Tongue (tissue), 3 donors: ENCODE measurements at places on chromosomes 4 and X. TPM values are rescaled to one million over a fixed set of nuclear protein-coding genes. Genes with fewer than 3 reads are reported as not detected.

The OPRPN gene
- total RNA-seq = not detected

The AADAT gene
- total RNA-seq = 7.3 TPM

The ATP1B4 gene
- 367 TPM for total RNA-seq

The SUPT20HL2 gene
- total RNA-seq = not detected

The MAGEC1 gene
- total RNA-seq = not detected

The DNAAF6 gene
- not detected for total RNA-seq

The CXCL11 gene
- total RNA-seq = not detected

The SRPX2 gene
- total RNA-seq = 30.4 TPM

The SMIM31 gene
- not detected for total RNA-seq

The IL1RAPL2 gene
- 7.8 TPM for total RNA-seq

The SPIN2B gene
- total RNA-seq = 8.4 TPM

The PPBP gene
- total RNA-seq = 2.9 TPM

The DNASE1L1 gene
- 49.2 TPM for total RNA-seq

DNA sequence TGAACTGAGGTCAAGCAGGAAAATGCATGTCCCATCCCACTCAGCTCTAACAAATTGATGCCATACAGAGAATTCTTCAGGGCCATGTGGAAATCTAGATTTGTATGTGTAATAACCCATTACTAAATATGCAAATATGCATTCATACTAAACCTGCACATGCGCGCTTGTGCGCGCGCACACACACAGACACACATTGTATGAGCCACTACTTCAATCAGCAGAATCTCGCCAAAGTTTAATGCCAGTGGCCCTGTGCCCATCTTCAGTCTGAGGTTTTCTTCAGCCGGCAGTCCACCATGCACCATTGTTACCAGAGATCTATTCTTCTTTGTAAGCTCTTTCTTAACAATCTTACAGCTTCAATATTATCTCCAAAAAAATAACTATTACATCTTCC is 276.4 kb downstream of the PDGFC start:
- DNase-seq = no peak

GRCh38 chr4:87005690-87006425 is 71.0 kb downstream of the AFF1 start:
- no peak for DNase-seq

DNA sequence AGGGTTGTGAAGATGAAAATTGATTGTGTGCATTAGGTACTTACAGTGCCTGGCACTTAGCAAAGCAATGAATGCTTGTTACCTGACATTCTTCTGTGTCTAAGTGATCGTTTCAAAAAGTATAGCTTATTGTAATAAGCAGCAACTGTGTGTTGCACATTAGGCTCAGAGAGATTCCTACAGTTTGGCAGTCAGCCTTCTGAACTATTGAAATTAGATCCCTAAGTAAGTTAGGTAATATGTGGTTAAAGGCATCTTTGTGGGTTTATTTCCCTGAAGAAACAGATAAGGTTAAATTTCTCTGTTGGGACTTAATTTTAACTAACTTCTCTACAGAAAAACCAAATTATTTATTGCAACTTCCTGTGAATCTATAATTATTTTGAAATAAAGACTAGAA is 93.4 kb downstream of the REPS2 start:
- no peak for DNase-seq

- DNase-seq = no peak
Measured at GRCh38 chrX:138648568-138648967, 62.9 kb downstream of the FGF13 start.

DNA sequence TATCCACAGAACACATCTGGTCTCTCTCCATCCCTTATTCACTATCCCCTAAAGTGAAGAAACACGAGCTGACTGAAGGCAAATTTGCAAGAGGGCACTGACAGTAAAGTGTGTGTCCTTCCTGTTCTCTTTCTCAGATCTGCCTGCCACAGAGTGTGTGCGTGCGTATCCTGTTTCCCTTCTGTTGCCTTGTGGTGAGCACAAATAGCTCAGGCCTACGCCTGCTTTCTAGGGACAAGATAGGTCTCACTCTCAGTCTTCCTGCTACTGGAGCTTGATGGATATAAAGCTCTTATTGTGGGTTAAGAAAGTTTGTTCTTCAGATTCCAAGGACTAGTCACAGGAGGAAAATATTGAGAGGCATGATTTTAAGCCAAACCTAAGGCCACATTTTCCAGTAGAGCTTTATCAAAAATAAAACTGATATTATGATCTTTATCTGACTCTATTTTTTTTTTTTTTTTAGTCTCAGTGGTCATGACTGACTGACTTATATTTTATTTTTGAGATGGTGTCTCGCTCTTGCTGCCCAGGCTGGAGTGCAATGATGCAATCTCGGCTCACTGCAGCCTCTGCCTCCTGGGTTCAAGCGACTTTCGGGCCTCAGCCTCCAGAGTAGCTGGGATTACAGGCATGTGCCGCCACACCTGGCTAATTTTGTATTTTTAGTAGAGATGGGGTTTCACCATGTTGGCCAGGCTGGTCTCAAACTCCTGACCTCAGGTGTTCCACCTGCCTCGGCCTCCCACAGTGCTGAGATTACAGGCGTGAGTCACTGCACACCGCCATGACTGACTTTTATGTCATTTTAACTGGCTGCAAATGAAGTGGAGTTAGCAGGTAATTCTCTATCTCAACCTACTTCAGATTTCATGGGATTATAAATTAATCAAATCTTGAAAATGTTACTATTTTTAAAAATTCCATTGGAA is 140.3 kb upstream of the SH3RF1 start:
- peak; percentile 79 for DNase-seq

- peak; percentile 12 for DNase-seq
Measured at GRCh38 chrX:15373976-15374375, 10.2 kb downstream of the VEGFD start.

- DNase-seq = peak; percentile 73
Measured at GRCh38 chrX:155027509-155028066, 944 bp downstream of the FUNDC2 start.

DNA sequence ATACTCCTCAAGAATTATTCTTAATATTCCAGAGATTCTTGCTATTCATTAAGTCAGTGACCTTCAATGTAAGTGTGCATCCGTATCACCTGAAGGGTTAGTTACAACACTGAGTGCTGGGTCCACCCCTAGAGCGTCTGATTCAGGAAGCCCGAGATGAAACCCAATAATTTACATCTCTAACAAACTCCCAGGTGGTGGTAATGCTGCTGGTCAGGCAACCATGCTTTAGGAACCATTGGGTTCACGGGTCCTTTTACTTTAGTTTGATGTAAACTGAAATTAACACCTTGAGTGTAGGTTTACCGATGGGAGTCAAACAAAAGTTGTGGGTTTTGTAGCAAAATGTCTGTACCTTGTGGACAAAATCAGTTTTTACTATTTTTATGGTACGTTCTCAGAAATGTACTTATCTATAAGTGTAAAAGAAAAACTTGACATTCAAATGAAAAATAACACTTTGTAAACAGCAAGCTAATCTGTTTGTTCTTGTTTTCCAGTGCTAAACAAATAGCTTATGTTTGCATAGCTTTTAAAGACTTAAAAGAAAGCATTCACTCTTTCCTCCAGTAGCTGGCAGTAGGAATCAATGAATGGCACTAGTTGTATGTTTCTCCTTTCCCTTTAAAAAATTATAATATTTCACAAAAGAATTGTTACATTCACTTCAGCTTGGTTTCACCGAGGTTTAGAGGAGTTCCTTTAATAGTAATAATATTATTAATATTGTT is 32.7 kb downstream of the ACE2 start:
- peak; percentile 2 for DNase-seq

GRCh38 chr4:127920521-127920920 is 39.8 kb downstream of the PLK4 start:
- DNase-seq = no peak

DNA sequence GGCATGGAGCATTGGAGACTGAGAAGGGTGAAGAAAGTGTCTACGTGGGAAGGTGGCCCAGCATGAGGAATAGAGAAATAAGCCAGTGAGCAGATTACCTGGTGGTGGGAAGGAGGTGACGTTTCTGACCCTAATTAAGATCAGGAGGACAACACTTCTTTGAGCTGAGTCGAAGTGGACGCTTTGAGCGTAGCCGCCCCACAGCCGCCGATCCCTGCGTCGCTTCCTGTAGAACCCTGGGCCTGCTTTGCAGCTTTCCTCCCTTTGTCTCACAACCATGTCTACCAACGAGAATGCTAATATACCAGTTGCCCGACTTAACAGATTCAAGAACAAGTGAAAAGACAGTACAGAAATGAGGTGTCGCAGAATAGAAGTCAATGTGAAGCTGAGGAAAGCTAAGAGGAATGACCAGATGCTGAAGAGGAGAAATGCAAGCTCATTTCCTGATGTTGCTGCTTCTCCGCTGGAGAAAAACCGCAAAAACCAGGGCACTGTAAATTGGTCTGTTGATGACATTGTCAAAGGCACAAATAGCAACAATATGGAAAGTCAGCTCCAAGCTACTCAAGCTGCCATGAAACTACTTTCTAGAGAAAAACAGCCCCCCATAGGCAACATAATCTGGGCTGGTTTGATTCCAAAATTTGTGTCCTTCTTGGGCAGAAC is 6.4 kb upstream of the ANTXR2 start:
- DNase-seq = no peak

DNA sequence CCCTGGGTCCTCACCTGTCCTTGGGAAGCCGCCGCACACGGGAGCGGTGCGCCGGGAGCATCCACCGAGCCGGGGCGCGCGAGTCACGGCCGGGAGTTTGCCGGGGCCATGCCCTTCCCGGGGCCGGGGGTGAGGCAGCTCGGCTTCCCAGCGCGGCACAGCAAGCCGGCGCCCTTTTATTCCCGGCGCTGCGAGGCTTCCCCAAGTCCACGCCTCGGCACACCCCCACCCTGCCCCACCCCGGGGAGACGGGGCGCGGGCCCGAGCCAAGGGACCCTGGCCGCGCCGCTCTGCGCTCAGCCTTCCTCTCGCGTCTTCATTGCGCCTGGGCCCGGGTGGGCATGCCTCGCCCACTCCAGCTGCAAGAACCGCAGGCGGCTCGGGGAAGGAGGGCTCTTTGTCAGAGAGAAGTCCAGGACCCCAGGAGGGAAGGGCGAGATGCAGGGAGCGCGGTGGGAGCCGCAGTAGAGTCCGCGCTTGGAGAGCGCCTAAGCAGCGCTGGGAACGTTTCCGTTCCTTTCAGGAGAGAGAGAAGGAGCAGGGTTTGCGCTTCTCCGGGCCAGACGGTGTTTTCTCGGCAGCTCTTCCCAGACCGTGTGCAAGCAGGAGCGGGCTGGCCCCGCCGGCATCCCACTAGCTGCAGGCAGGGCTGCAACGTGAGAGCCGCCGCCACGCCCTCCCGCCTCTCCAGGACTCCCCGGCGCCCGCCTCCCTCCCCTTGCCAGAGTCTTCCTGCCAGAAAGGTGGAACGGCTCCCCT is at the start of gene MXRA5:
TSS of gene MXRA5 (minus strand) at position 152 of the 759 bp plus-strand sequence. CDS start 2,819 bp downstream, outside the sequence.
- peak; percentile 66 for DNase-seq

- no peak for DNase-seq
Measured at GRCh38 chrX:124863303-124863702, 456.4 kb upstream of the TEX13C start.

GRCh38 chr4:137677863-137678262 is 145.6 kb upstream of the PCDH18 start:
- no peak for DNase-seq

DNA sequence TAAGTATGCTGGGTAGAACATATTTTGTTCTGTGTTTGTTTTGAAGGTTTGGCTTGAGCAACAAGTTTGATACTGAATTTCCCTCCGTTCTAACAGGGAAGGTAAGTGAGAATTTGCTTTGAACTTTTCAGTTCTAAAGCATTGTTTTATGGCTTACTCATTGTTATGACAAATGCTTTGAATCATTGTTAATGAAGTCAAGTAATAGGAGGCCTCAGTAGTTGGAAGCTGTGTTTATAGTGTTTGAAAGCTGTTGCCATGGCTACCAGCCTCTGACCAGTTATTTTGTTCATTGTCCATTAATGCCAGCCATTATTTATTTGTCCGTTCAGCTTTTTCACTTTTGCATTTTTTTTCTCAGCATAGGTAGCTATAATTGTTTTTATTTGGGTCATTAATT is 14.4 kb downstream of the CHIC1 start:
- no peak for DNase-seq

GRCh38 chrX:153871451-153871850 is 14.5 kb downstream of the L1CAM start:
- DNase-seq = no peak

GRCh38 chrX:7680181-7680580 is 162.8 kb upstream of the VCX start:
- no peak for DNase-seq

DNA sequence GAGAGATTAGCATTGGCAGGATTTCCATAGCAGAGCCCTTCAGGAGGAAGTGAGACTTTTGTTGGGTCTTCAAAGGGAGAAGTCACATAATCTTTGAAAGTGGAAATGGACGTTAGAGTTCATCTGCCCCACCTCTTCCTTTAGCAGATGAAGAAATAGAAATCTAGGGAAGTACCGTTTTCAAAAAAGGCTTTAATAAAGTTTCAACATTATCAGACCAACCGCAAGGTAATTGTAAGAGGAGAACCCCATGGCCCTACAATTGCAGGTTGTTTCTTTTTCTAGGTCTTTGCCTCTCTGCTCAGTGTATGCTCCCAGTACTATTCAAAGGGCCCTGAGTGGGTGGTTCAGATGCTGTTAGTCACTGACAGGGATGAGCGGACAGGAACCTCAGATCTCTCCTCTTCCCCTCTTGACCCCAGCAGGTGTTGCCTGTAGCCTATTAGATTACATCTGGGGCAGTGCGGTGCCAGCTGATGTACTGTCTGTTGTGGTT is 48.6 kb upstream of the AP1S2 start:
- no peak for DNase-seq

GRCh38 chrX:120378570-120378969 is 16.7 kb downstream of the ATP1B4 start:
- no peak for DNase-seq

DNA sequence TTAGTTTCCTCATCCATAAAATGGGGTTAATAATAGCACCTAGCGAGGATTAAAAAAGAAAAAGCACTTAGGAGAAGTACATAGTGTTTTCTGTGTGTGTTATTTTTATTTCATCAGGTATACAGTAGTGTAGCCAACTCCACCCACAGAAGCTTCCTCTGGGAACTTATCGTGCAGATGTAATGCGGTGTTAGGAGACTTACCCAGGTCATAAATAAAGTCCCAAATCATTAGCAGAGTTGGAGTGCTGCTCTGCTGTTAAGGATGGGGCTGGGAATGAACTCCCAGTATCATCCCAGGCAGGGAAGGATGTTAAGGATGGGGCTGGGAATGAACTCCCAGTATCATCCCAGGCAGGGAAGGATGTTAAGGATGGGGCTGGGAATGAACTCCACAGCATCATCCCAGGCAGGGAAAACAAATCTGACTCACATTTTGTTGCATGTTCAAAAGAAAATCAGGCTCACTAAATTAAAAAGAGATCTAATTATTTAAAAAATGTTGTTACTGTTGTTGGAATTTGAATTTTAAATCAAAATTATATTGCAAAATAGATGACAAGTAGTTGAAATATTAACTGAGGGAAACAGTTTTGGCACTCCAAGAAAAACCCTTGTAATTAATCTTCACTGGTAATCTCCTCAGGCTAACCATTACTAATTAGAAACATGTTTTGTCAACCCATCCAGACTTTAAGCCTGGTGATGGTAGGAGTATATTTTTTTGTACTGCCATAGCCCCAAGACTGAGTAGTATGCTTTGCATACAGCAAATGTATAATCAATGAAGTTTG is 10.2 kb upstream of the SFRP2 start:
- DNase-seq = no peak

- peak; percentile 31 for DNase-seq
Measured at GRCh38 chr4:145773581-145774234, 93.8 kb downstream of the C4orf51 start.

- no peak for DNase-seq
Measured at GRCh38 chr4:3838437-3839380, 72.5 kb downstream of the ADRA2C start.
